ENCODE measurements at places on chromosomes 7 and 10.

DNA sequence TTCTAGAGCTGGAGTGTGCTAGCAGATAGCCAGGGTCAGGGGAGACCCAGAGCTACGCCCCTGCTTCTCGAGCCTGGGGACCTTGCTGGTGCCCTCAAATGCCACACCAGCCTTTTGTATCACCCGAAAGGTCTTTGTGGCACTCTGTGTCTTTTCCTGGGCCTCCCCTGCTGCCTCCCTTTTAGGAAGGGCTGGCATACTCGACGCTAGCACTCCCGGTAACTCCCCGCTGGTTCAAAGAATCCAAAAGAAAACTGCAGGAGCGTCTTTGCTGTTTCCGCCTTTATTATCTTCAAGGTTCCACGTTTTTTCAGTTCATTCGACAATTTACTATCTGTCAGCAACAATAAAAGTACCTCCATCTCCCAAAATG, 36.3 kb downstream of the CTBP2 start:
- no peak for DNase-seq

- no peak for DNase-seq
These were observed 353.3 kb upstream of the SORCS1 start for GRCh38 chr10:107517811-107518210.

GRCh38 chr10:50636618-50637579, 13.1 kb upstream of the SGMS1 start:
- DNase-seq = no peak

DNA sequence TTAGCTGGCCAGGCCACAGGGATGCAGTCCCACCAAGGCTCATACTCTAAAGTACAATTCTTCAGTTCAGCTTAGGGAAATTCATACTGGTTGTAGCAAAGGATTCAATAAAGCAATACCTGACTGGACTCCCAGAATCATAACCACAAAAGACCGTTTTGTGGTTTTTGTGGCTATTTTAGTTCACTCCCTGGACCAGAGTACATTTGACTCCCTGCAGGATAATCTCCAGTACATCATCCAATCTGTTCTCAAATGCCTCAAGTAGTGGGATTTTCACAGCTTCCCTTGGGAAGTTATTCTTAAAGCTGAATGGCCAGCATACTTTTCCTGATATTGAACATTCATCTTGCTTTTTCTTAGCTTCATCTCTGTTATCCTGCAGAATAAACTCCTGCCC, 29.3 kb upstream of the YAE1 start:
- no peak for DNase-seq

- no peak for DNase-seq
These were observed 262.8 kb downstream of the DGKB start for GRCh38 chr7:14639801-14640200.

DNA sequence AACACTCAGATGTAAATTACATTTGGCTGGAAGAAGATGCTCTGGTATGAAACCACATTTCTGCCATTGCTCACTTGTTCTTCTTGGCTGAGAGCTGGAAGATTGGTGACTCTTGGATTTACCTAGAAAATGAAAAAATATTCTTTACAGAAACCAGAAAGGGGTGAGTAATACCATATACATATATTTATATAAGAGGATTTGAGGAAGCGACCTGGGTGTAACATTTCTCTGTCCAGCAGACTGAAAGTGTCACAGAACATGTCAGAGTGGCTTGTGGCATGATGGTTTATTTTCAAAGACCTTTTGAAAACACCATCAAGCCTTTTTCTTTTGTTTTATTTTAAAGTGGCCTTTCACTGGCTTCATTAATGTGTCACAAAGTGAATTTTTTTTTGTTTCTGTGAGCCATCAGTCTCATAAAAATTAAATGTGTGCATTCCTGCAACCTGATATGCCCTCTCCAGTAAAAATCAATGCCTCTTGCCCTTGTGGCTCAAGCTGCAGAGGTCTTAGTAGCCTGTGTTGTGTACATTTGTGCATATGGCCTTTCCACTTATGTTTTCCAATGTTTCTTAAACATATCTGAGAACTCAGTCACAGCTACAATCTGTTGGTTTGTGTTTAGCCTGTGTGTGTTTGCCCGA, 23.5 kb downstream of the CREB5 start:
- no peak for DNase-seq

DNA sequence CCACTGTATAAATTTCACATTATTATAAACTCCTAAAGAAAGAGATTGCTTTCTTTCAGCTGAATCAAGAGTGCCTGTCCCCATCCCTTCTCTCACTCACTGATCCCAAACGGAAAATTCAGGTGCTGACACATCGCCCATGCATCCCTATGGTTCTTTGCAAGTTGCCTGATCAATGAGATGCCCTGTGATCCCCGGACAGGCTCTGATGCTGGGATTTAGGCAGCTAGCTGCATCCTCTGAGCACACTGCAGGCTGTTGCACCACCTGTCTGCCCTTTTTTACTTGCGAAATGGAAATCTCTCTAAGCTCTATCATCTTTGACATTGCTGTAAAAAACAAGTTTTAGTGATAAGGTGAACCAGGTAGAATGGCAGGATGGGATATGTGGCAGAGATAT, 456.5 kb downstream of the GATA3 start:
- DNase-seq = no peak

GRCh38 chr10:6033954-6034353, 28.2 kb downstream of the IL2RA start:
- no peak for DNase-seq

- no peak for DNase-seq
These were observed 76.2 kb upstream of the NMT2 start for GRCh38 chr10:15244635-15245197.

DNA sequence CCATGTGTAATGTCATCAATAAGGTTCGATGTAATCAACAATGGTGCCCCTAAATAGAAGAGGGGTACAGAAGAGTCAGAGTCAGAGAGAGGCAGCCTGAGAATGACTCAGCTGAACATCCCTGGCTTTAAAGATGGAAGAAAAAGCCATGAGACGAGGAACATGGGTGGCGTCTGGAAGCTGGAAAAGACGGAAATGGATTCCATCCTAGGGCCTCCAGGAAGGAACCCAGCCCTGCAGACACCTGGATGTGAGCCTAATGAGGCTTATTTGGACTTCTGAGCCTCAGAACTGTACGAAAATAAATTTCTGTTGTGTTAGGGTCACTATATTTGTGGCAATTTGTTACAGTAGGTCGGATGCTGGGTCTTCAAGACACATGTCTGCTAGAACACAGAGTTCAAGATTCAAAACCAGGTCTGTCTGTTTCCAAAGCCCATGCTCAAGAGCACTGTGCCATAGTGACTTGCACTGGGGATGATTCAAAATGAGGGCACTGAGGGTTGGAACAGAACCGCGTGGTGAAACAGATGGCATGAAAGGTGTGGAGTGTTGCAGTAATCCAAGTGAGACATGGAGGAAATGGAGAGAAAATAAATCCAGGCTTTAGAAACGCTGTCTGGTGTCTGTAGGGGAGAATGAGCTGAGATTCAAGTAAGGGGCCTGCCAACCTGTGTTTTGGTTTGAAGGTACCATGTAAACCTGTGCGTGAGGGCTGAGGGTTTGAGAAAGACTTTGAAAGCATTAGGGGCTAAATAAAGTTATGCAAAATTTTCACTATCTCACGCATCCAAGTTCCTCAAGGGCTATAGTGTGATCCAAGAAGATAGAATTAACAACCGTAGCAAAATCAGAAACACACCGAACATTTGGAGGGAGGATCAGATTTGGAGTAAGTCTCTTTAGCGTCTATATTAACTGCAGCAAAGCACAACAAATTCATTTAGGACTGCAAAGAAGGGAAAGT, 849.1 kb upstream of the AUTS2 start:
- DNase-seq = no peak

GRCh38 chr10:71222601-71223346, 10.4 kb downstream of the UNC5B start:
- DNase-seq = no peak

DNA sequence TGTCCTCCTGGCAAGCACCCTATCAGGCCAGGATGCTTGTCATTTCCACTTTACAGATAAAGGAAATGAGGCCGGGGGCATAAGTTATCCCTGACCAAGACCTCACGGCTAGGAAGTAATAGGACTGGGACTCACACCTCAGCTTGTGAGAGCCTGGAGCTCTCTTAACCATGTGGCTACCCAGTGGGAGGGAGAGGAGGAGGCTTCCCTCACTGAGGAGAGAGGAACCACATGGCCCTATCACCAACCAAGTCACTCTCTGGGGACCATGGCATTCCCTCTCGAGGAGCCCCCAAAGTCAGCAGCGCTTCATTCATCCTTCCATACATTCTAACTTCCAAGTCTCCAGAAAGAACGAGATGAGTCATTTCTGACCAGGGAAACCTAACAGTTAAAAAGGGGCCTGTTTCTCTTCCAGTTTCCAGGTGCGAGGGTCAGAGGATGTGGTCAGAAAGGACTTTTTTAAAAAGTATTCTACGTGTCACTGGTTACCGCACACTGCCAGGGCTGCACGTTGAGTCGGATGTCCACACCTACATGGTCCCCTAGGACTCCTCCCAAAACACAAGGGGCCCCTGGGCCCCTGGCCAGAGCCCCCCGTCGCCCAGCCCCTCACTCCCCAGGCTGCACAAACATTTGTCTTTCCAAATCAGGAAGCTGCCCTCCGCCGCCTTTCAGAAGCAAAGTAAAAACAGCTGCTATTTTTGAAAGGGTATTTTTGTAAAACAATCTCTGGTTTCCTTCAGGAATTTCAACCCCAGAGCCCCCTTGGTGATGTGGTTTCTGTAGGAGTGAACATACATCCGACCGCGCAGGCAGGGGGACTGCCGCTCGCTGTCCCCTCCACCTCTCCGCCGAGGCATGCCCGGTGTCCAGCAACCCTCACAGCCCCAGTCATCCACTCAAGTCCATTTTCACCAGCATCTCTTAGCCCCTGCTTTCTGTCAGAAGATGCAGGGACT, 128.2 kb upstream of the CHST15 start:
- DNase-seq = no peak

- DNase-seq = no peak
These were observed 2.5 kb downstream of the TNRC18 start for GRCh38 chr7:5420881-5421713.

GRCh38 chr10:88209837-88210561, 346.6 kb downstream of the PTEN start:
- DNase-seq = no peak

GRCh38 chr7:129503725-129504124, 1.4 kb downstream of the SMKR1 start:
- no peak for DNase-seq

DNA sequence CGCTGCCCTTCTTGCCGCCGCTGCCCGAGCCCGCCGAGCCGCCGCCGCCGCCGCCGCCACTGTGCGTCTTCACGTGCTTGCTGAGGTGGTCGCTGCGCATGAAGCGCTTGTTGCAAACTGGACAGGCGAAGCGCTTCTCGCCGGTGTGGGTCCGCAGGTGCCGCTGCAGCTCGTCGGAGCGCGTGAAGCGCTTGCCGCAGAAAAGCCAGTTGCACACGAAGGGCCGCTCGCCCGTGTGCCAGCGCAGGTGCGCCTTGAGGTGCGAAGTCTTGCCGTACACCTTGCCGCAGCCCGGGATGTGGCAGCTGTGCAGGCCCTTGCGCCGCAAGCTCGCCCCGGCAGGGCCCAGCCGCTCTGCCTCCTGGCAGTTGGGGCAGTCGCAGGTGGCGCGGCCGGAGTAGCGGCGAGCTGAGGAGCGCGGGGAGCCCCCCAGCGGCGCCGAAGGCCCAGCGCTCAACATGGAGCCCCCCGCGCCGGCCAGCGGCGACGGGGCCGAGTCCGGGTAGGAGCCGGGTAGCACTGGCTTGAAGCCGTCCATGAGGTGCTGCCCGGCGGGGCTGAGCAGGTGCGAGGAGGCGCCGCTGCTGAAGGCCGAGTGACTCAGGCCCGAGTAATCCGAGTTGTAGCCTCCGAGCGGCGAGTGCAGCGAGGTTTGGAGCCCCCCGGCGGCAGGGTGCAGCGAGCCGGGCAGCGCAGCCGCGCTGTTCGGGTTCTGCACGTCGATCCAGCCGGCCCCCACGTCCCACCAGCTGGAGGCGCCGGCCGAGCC, 2.1 kb downstream of the SP8 start:
- DNase-seq = no peak

DNA sequence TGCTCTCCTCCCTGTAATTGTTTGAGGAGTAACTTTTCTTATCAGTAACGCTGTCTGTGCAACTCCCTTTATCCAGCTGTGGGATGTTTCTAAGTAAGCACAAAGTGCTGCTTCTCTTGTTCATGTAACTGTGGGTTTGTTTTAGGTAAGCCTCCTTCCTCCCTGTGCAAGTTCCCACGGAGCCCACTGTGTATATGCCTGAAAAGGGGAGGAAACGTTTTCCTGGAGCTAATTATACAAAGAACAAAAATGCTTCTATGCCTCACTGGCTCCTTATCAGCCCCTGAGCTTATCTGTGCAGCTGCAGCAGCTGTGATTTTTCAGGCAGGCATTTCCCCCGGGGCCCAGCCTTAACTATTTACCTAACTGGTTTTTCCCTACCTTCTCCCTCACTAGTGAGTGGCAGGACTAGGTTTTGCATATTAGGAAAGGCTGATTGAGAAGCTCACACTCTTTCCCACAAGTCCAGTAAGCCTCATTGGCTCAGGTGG, 593.4 kb upstream of the GHITM start:
- no peak for DNase-seq

GRCh38 chr7:151431281-151431767, 8.6 kb downstream of the CRYGN start:
- no peak for DNase-seq

DNA sequence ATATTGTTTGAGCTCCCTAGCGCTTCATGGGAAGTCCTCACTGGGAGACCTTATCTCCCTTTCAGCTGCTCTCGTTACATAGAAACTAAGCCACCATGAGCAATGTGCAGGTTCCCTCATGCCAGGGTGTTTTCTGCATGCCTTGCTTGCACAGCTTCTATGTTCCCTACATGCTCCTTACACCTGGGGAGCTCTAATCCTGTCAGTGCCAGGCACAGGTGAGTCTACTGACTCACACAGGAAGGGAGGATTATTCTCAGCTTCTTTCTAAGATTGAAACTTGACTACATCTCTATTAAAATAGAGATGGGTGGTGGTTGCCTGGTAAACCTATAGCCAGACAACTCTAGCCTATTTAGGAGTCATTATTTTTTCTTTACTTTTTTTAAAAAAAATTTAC, 375.7 kb upstream of the CDC14C start:
- DNase-seq = no peak

DNA sequence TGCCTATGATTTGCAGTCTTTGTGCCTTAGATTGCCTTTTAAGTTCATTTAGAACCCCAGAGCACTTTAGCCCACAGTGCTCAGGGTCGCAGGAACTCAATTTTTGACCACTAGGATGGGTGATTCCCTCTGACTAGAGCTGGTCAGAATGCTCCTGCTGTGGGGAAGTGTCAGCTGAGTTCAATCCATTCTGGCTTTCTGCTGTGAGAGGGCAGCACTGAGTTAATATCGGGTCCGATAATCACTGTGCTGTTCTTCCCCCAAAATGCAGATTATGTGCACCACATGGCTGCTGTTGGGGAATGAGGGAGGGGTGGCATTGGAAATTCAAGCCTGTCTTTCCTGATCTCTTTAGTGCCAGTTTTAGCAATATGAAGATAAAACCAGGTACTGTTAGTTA, 886.4 kb downstream of the DNAJB9 start:
- no peak for DNase-seq

- DNase-seq = no peak
These were observed 107.2 kb downstream of the FGFR2 start for GRCh38 chr10:121490871-121491519.

Measured in frontal cortex (tissue), 4 donors.